ENCODE measurements at places on chromosomes 2 and 18.

GRCh38 chr2:74238879-74239278 is 40.5 kb downstream of the MTHFD2 start:
- DNase-seq = no peak

- no peak for DNase-seq
Measured at GRCh38 chr2:231664727-231665126, 43.6 kb upstream of the PTMA start.

DNA sequence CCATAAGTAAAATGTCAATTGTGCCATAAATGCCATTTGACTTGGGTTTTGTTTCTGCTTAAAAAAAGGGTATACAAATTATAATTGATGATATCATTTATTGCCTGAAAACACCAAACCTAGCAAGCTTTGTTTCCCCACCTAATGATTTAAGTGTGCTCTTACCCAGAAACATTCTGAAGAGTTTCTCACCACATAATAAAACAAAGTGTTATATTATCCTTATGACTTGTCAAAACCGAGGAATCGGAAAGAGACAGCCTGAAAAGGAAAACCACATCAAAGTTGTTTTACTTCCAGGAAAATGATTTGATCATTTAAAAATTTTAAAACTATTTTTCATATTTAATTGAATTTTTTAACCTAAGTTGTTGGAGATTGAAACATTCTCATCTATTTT is 170.5 kb upstream of the SLC39A10 start:
- no peak for DNase-seq

DNA sequence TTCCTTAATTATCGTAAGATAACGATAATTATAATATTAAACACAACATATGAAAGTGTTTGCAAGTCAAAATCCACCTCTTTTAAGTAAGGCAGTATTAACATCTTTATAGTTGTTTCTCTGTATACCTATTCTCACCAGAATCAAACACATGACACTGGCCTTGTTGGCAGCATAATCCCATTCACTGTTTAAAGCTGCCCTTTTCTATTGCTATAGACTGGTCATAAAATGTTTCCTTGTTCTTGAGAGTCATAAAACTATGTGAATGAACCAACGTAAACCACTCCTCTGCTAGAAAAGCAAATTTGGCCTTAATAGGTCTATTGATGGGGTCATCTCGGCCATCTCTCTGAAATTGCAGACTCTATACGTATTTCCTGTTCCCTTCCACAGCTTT is 293.1 kb downstream of the SLC8A1 start:
- no peak for DNase-seq

DNA sequence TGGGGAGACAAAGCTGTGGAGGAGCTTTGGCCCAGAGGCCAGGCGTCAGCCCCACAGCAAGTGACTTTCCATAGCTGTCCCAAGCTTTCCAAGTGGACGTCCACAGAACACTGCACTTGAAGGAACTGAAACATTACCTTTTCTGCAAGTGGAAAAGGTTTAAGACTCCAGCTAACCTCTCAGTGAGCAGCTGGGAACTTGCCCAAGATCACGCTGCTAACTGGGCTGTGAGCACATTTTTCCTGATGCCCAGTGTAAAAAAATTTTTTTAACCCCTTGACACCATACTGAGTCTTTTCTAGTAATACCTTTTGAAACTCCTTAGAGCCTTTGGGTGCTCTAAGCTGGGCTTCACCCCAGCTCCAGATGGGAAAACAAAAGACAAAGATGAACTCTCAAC is 256.7 kb downstream of the HAUS1 start:
- DNase-seq = no peak

- DNase-seq = no peak
Measured at GRCh38 chr2:157470321-157470720, 26.4 kb upstream of the CYTIP start.

DNA sequence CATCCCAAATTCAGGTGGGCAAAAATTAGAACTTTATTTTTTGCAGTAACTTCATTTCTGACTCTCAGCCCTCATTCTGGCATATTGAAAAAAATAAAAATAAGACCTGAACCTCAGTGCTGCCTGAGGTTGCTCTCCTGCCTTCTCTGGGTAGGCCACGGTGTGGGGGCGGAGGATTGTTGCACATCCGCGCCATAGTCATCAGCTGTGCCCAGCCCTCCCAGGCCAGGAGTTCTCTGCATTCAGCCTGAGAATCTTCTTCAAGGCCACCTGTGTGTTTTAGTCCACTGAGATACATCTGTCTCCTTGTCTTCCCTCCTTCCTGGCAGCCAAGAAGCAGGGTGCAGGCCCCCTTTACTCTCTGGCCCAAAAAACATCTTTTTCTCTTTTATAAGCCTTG is 94.7 kb downstream of the ARMC9 start:
- no peak for DNase-seq

DNA sequence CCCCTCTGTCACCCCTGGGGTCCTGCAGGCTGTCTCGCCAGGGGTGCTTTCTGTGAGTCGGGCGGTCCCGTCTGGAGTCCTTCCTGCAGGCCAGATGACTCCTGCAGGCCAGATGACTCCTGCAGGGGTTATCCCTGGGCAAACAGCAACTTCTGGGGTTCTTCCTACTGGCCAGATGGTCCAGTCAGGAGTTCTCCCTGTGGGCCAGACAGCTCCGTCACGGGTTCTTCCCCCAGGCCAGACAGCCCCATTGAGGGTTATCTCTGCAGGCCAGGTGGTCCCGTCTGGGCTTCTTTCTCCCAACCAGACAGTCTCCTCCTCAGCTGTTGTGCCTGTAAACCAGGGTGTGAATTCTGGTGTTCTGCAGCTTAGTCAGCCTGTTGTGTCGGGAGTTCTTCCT is 27.6 kb downstream of the ADNP2 start:
- DNase-seq = no peak

GRCh38 chr2:235262750-235263149 is 231.1 kb upstream of the AGAP1 start:
- DNase-seq = no peak

- DNase-seq = peak; percentile 74
Measured at GRCh38 chr2:234550511-234551107, 53.7 kb upstream of the ARL4C start.

GRCh38 chr18:61833387-61833786 is 59.4 kb downstream of the RNF152 start:
- no peak for DNase-seq

- DNase-seq = no peak
Measured at GRCh38 chr2:158502974-158503373, 46.2 kb downstream of the PKP4 start.

DNA sequence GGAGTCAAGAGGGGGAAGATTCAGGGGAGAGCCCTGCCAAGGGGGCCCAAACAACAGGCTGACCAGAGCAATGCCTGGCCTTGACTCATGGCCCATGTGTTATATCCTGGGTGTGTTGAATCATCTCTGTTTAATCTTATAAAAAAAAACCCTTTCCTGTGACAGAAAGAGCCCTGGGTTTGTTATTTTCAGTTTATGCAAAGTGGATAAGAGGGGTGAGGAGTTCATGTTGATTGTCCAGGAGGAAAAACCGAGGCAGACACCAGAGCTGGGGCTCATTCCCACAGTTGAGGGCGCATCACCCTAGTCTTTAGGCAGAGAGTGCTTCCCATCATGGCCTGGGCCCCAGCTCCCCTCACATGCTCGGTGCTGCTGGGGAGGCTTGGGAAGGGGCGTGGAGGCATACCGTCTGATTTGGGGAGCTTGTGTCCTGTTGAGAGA is 30.9 kb upstream of the IL37 start:
- no peak for DNase-seq

- no peak for DNase-seq
Measured at GRCh38 chr2:134845719-134846118, 7.3 kb downstream of the ACMSD start.

GRCh38 chr2:86592547-86593230 is 29.4 kb upstream of the CHMP3 start:
- no peak for DNase-seq

GRCh38 chr2:191936882-191937405 is 90.1 kb upstream of the CAVIN2 start:
- no peak for DNase-seq

- DNase-seq = no peak
Measured at GRCh38 chr2:41621095-41621494, 426.7 kb upstream of the PKDCC start.

- DNase-seq = no peak
Measured at GRCh38 chr18:63090334-63090733, 229.2 kb downstream of the BCL2 start.

DNA sequence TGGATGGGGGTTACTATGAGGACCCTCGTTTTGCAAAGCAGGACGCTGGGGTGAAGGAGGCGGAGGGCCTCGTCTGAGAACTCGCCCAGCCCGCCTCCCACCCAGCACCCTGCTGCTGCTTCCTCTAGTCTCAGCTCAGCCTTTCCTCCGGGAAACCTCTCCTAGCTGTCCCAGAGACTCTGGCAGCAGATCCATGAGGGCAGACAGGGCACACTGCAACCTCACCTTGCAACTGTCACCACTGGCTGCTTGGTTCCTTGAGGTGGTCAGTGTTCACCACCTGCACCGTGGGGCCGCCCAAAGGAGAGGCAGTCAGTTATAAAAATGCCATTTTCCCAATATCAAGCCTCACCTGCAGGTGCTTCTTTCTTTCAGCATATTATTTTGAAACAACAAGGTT is 45.6 kb downstream of the PARD6G start:
- no peak for DNase-seq

DNA sequence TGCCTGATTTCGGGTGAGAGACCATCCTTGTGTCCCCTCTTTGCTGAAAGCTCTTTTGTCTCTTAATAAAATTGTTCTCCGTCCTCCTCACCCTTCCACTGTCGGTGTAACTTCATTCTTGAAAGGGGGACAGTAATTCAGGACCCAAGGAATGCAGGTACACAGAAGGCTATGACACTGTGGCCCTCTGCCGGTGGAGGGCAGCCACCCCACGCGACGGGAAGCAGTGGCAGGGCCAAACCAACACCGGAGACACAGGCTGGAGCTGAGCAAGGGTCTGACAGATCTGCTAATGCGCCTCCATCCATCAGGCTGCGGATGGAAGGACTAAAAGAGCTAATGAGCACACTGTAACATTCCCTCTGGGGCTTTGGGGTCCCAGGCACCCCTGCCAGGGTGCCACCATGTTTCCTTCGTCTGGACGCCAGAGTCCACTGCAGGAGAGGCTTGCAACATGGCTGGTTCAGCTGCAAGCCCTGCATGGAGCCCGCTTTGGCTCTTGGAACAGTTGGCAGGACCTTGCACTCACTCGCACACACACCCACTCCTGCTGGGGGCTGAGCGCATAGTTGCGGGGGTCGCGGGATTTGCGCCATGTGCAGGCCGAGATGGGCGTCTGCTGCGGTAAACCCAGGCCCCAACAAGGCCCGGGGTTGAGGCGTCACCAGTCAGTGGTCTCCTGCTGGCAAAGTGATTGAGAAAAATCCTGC is 544.1 kb upstream of the CDH7 start:
- DNase-seq = no peak

GRCh38 chr2:44929159-44929734 is 12.3 kb upstream of the SIX3 start:
- DNase-seq = no peak

DNA sequence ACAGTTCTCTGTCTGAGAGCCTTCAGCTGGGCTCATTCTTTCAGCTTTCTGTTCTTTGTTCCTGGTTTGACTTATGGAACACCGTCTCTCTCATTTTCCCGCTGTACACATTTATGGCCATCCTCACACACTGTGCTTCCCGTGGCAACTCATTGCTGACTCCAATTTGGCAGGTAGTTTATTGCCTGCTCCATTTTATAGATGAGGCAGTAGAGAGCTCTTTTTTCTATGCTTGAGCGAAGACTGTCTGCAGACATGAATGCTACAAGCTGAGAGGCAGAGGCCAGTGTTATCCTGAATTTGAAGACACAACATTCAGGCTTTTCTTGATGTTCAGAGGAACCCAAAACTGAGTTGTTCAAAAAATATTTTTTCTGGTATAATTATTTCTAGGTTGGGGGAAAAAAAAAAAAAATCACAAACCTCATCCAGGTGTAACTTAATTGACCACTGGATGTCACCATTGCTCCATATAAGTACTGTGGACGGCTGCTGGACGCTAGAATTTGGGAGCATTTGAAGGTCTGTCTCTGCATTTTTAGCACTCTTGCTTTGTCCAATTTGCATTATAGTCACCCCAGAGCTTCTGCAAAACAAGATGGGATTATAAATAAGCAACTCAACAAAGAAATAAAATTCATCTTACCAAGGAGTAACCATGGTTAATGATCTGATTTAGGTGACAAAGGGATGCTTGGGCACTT is 83.5 kb downstream of the HRH4 start:
- peak; percentile 17 for DNase-seq

DNA sequence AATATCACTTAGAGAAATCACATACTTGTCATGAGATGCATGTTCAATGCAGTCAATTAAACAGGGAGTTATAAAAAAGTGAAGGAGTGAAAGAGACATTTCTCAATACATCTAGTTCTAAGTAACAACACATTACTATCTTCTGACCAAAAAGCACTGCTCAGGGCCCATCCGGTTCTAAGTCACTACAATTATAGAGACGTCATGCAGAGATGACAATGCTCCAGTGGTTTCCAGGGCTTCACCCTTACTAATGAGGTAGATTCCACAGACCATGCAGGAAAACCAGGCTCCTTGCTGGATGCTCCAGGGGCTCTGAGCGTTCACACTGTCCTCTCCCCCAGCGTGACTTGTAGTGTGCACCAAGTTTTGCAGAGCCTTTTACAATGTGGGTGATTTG is 88.0 kb downstream of the FTCDNL1 start:
- no peak for DNase-seq

DNA sequence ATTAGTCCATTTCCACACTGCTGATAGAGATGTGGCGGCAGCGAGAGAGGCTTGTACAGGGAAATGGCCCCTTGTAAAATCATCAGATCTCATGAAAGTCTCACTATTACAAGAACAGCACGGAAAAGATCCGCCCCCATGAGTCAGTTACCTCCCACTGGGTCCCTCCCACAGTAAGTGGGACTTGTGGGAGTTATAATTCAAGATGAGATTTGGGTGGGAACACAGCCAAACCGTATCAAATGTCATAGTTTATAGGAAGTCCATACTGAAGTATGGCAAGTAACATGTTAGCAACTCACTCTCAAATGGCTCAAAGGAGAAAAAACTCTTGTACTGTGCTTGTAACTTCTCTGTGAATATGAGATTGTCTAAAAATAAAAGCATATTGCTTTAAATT is 56.1 kb downstream of the FARP2 start:
- no peak for DNase-seq

DNA sequence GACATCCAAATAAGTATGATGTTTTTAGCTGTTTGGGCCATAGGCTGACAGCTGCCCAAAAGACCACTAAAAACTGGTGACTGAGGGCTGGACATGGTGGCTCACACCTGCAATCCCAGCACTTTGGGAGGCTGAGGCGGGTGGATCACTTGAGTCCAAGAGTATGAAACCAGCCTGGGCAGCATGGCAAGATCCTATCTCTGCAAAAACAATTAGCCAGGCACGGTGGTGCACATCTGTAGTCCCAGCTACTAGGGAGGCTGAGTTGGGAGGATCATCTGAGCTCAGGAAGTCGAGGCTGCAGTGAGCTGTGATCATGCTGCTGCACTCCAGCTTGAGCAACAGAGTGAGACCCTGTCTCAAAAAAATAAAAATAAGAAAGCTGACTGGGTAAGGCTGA is 511.5 kb upstream of the RAB6C start:
- DNase-seq = no peak

GRCh38 chr2:7515327-7515726 is 598.1 kb downstream of the RNF144A start:
- no peak for DNase-seq
